Hematopoietic multipotent progenitor cell treated with erythropoietin and hydrocortisone succinate and interleukin-3 and kit ligand, for 4 days (in vitro differentiated cells): ENCODE measurements at places on chromosomes 13 and 19.

GRCh38 chr13:26050568-26051230, 1.1 kb downstream of the SHISA2 start:
- DNase-seq: peak; percentile 15

DNA sequence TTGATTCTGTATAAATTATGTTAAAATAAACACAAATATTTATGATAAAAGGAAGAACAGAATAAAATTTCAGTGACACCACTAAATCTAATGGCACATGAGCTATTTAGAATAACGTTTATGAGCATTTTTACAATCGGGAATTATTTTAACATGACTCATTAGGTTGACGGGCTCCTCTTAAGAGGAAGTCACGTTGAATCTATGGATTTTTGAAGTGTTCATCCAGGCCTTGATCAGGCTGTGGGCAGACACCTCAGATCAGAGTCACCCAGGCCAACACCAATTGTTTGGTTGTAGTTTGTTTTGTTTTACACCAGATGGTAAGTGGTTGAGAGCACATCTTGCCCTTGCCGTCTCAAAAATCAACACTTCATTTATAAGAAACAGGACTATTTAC, 257.8 kb downstream of the FOXO1 start:
- no peak for DNase-seq

DNA sequence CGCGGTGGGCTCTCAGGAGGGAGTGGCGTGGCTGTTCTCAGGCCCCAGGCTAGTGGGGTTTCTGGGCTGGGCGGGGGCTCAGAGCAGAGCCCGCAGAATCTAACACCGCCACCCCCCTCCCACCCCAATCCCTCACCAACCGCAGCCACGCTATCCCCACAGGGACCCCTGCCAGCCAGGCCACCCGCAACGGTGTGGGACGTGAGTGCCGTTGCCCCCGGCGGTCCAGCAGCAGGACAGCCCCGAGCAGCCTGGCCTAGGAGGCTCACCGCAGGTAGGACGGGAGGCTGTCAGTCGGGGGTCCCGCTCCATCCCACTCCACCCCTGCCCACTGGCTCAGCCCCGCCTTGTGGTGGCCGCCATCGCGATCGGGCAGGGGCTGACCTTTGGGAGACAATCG, at the start of gene NTN5:
TSS of gene NTN5 (minus strand) at position 24 of the 400 bp plus-strand sequence. CDS start 2,031 bp downstream, outside the sequence.
- DNase-seq: no peak

GRCh38 chr19:17460372-17461230, at the start of gene NXNL1:
Gene NXNL1 (minus strand): TSS chr19:17460926. CDS start chr19:17460869, 57 bp downstream.
- no peak for DNase-seq

DNA sequence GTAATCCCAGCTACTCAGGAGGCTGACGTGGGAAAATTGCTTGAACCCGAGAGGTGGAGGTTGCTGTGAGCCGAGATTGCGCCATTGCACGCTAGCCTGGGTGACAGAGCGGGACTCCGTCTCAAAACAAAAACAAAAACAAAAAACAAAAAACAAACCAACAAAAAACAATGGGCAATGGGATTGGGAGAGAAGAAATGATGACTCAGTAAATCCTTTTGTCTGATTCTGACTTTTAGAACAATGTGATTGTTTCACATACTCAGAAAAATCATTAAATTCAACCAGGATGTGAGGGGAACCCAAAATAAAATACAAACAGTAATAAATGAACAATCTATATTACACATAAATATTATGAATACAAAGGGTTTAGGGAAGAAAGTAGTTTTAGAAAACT, 5.1 kb downstream of the ZNF565 start:
- no peak for DNase-seq

DNA sequence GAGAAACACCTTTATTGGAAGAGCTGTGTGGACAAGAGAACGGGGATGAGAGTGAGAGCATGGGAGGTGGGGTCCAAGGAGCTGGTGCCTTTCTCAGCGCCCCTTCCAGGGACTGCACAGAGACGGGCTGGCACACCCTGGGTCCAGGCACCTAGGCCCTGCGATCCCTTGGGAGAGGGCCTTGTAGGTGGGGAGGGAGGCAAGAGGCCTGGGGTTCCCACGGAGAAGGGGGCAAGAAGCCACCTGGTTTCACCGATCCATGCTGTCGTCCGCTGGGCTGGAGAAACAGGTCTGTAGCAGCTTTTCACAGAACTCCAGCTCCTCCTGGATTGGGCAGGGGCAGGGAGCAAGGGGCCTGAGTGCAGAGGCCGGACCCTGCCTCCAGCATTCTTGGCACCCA, 3.5 kb upstream of the PPP6R1 start:
- DNase-seq: no peak

GRCh38 chr13:51562011-51562671, 22.1 kb upstream of the WDFY2 start:
- no peak for DNase-seq

- no peak for DNase-seq
These were observed 75.4 kb upstream of the ZNF30 start for GRCh38 chr19:34851277-34851804.

GRCh38 chr13:109722068-109722467, 64.3 kb downstream of the IRS2 start:
- no peak for DNase-seq

- DNase-seq: no peak
These were observed 216.5 kb downstream of the RFC3 start for GRCh38 chr13:34034411-34034810.

DNA sequence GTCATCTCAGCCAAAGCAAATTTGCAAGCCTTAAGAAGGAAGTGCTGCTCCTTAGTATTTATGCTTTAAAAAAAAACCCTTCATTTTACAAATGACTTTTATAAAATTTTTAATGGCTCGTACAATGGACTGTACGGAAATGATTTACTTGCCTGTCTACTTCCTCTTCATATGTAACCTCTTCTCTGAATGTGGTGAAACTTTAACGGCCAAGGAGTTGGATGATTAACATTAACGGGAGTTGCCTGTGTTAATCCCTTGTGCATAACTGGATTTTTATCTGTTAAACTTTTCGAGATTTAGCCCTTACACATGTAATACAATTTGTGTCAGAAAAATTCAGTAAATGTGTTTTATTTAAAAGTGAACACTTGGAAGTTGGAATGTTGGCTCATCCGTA, 429.4 kb downstream of the TBC1D4 start:
- no peak for DNase-seq

DNA sequence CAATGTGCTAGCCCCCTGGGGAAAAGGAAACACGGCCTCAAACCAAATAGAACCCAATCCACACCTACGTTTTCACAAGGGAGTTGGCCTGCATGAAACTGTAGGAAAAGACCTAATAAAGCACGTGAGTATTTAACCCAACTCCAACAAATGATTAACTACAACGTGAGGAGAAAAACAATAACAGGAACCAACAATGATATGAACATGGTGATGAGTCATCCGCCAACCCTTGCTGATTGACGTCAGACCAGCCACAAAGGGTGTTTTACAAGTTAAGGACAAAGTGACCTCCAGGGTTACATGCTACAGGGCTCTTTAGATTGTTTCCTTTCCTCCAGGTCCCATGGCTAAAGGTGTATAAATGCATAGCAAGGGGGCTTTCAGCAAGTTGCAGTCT, 460.5 kb downstream of the COG6 start:
- peak; percentile 73 for DNase-seq

DNA sequence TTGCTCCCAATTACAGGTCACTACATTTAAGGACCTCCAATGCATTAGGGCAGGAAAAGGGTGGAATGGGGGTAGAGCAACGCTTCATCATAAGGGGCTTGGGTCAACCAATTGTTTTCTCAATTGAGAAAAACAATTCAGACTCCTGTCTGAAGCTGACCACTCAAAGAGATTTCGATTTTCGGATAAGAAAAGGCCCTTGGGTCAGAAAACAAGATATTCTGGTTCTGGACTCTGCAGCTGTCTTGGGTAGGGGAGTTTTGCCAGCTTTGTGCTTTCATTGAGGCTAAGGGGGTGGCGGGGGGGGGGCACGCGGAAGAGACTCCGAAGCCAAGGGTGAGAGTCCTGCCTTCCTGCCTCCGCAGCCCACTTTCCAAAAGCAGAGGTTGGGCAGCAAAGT, 4.8 kb upstream of the ZNF98 start:
- DNase-seq: no peak

DNA sequence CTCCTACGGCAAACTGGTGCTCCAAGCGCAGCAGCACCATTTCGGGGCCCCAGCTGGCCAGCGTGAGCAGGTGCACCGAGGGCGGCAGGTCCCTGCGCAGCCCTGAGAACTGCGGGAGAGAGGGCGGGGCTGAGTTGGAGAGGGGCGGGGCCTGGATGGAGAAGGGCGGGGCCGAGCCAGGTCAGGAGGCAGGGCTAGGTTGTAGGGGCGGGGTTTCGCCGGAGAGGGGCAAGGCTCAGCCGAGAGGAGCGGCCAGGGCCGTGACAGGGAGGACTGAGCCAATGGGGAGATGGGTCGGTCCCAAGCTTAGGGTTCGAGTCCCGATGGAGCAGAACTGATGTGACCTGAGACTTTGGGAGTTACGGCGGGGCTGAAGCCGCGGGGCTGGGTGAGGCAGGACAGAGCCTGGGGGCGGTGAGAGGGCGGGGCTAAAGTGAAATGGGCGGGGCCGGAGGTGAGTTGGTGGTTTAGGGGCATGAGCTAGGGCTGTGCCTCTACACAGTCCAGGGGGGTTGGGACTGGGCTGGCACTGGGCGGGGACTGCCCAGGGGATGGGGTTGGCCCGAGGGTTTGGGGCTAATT, 19.0 kb downstream of the MAN2B1 start:
- peak; percentile 73 for DNase-seq

DNA sequence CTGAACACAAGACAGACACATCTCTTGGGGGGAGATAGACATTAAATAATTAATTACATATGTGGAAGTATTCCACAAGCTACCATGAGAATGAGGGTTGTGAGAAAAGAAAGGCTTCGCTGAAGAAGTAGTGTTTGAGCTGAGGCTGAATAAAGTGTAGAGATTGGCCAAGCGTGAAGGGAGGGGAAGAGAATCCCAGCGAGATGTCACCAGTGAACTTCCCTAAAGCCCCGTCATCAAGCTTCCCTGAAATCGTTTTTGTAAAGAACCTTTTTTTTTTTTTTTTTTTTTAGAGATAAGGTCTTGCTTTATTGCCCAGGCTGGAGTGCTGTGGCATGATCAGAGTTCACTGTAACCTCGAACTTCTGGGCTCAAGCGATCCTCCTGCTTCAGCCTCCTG, 235.2 kb downstream of the KCNRG start:
- no peak for DNase-seq

DNA sequence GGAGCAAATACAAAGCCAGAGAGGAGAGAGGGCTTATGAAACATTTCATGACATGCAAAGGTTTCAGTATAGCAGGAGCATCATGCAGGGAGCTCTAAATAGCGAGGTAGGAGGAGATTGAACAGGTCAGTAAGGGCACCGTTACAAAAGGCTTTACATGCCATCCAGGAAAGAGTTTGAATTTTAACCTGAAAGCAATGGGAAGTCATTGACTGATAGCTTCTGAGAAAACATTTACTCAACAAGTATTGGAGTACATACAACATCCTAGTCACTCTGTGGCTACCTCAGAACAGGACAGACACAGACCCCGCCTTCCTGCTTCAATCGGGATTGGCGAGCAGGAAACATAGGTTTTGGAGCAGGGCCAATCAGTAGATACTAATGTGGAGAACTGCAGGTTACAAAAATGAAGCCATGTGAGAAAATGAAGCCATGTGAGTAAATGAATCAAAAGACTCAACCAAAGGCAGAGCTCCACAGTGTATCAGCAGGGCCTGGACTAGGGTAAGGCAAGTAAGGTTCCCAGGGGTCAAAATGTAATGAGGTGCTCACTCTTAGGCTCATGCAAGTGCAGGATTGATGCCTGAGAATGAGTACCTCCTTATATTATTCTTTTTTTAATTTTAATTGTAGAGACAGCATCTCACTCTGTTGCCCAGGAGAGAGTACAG, 46.8 kb upstream of the FNDC3A start:
- DNase-seq: no peak
